AG04449 (cell line): ENCODE measurements at places on chromosomes 12 and 14.

- DNase-seq, result no peak
These were observed 71.4 kb downstream of the RBM19 start for GRCh38 chr12:113894697-113895096.

DNA sequence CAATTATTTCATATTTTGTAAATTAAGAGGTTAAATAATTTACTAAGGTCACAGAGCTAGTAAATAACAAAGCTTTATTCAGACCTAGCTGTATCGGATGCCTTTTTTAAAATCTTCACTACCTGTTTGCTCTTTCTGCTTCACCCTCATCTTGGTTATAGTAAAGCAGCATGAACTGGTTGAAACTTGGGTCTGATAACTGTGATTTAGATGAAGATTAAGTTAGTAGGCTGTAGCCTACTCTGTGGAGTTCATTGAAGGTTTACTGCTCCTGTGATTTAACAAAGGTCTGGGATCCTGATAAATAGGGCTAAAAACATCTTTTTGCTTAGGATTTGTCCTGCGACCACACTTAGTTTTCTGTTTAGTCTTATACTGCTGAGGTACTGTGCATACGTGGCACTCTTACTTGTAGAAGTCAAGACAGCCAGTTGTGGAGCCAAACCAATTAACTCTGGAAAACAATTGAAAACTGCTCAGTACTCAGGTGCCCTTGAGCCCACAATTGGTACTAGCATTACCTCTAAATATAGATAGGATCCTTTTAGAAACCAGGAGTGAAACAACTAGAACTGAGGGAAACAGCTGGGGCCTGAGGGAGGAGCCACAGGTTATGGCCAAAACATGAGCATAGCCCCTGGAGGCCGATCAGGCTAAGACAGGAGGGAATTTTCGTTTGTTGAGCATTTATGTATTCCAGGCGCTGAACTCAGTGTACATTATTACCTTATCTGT lies 2.3 kb downstream of the SPATS2 start:
- no peak for DNase-seq

GRCh38 chr12:8823565-8824300 lies 1.3 kb downstream of the A2ML1 start:
- no peak for DNase-seq

GRCh38 chr12:8709124-8709830 lies 11.5 kb downstream of the RIMKLB start:
- no peak for DNase-seq

DNA sequence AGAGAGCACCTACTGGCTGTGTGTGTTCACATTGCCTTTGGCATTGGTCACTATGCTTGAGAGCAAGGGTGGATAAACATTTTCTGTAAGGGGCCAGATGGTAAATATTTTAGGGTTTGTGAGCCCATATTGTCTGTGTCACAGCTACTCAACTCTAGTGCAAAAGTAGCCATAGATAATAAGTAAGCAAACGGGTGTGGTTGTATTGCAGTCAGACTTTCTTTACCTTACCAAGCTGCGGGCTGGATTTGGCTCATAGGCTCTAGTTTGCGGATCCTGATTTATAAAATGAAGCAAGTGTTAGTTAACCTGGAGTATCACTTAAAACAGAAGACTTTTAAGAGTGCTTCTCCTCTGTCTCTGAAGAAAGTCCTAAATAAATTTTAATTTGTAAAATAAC lies 169.0 kb downstream of the KICS2 start:
- no peak for DNase-seq

- DNase-seq, result no peak
These were observed 96.8 kb downstream of the LGR5 start for GRCh38 chr12:71536279-71536938.

DNA sequence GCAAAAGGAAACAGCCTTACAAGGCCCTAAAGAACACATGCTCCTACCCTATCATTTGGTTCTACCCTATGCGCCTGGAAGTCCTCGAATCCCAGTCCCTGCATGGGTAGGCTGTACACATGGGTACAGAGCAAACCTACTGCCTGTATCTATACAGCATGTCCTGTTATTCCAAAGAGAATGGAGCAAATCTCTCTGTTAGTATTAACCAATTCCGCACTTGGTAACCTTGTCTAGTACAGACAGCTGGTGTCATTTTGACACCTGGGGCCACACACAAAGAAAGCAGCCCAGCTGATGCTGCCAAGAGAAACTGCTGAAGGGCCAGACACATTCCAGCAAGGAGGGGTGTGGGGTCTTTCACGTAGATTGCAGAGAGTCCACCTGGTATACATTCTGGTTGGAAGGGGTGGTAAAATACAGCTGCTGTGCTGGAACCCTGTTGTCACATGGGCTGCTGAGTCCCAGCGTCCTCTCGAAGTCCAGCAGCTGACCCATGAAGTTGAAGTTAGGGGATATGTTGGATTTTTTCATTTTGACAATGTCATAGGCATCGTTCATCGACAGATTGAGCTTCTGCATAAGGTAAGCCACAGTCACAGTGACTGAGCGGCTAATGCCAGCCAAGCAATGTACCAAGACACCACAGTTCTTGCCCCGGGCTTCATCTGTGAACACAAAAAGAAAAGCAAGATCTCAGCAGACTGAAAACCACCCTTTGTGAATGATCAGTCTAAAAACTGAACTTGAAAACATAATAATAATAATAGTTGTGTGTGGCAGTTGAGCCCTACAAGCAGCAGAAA lies 3.2 kb downstream of the DUSP6 start:
- no peak for DNase-seq

DNA sequence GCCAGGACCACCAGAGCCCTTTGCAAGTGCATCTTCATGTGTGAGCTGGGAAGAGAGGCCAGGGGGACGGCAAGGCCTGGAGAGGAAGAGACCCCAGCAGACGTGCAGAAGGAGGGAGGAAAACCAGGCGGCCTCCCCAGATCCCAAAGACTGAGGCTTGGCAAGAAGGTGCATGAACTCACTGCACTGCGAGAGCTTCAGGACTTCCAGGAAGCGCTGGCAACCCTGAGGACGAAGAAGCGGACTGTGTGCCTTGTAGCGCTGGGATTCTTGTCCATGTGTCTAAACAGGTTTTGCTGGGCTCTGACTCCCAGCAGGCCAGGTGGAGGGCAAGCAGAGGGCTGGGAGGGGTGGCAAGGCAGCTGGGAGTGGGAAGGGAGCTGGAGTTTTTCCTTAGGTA lies 939 bp downstream of the TGFB3 start:
- DNase-seq, result no peak

- DNase-seq, result no peak
These were observed 295.9 kb downstream of the ZFP36L1 start for GRCh38 chr14:68497011-68497410.

DNA sequence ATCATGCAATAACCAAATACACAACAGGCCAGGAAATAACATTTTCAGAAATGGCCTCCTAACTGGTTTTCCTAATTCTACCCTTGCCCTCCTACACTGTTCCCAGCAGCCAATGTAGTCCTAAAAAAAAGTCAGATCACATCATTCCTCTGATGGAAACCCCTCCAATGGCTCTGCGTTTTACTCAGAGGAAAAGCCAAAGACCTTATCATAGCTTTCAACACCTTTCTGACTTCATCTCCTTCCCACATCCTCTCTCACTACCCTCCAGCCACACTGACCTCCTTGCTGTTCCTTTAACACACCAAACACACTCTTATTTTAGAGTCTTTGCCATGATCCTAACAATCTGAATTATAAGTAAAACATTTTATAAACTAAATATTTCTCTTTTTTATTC lies 1.1 kb downstream of the MED6 start:
- no peak for DNase-seq

DNA sequence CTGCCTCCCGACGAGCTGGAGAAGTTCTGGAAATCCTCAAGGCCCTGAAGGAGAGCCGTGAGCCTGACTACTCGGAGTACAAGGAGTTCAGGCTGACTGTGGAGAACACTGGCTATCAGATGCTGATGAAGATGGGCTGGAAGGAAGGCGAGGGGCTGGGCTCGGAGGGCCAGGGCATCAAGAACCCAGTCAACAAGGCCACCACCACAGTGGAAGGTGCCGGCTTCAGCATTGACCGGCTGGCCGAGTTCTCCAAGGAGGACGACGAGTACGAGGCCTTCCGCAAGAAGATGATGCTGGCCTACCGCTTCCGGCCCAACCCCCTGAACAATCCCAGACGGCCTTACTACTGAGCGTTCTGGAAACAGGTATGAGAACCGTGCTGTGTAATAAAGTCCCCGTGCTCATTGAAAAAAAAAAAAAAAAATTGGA lies 366.1 kb upstream of the ATXN7L3B start:
- DNase-seq, result no peak

DNA sequence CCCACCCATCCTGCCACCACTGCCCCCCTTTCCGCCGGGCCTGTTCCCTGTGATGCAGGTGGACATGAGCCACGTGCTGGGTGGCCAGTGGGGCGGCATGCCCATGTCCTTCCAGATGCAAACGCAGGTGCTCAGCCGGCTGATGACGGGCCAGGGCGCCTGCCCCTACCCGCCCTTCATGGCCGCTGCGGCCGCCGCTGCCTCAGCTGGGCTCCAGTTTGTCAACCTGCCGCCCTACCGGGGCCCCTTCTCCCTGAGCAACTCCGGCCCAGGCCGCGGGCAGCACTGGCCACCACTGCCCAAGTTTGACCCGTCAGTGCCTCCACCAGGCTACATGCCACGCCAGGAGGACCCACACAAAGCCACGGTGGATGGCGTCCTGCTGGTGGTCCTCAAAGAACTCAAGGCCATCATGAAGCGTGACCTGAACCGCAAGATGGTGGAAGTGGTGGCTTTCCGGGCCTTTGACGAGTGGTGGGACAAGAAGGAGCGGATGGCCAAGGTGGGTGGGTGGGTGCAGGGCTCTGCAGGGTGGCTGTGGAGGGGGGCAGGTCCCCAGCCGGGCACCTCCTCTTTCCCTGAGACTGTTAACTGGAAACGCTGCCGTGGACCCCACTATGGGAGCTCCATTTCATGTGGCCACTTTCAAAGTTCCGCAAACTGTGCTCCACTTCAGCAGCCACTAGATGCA lies 10.8 kb downstream of the SETD1B start:
- DNase-seq, result no peak

DNA sequence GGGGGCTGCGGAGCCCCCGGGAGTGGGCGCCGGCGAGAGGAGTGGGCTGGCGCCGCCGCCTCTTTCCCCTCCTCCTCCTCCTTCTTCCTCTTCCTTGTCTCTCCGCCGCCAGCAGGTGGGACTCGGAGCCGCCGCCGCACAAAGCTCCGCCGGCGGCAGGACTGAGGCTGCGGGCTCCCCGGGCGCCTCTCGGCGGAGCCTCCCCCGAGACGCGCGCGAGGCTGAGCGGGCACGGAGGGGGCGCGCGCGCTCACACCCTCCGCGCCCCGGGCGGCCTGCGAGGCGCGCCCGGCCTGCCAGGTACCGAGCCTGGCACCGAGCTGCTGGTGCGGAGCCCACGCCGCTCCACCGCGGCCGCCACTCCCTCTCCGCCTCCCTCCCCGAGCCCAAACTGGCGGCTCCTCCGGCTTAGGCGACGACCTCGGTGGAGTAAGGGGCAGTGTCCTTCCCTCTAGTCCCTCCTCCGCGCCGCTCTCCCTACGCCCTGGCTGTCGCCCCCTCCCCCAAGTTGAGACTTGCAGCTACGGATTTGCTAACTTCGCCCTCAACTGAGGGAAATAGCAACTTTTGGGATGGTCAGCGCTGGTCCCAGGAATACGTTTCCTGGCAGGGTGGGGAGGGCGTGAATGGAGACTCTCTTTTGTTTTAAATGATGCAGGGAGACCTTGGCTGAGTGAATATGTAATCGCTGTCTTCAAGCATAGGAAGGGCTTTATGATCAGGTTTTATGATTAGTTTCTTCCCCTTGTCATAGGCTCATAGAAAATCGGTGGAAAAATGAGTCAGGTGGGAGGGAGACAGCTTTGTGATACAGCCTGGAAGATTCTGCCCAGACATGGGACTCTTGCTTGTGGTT lies 199.5 kb upstream of the CAND1 start:
- no peak for DNase-seq

DNA sequence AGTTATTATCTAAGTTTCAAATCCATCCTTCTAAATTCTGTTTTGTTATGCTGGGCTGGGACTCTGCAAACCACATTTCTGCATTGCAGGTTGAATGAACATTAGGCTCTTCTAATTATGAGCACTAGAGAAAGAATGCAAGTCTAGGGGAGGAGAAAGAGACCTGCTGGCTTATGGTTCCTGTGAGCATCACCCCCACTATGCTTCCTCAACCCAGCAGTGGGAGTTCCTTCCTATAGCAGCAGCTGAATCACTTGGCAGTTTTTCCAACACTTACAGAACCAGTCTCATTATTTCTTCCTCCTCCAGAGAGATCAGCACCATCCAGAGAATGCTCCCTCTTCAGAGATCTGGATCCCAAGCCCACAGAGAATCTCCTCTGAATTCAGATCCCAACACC lies 297.7 kb upstream of the CLEC14A start:
- peak; percentile 88 for DNase-seq

DNA sequence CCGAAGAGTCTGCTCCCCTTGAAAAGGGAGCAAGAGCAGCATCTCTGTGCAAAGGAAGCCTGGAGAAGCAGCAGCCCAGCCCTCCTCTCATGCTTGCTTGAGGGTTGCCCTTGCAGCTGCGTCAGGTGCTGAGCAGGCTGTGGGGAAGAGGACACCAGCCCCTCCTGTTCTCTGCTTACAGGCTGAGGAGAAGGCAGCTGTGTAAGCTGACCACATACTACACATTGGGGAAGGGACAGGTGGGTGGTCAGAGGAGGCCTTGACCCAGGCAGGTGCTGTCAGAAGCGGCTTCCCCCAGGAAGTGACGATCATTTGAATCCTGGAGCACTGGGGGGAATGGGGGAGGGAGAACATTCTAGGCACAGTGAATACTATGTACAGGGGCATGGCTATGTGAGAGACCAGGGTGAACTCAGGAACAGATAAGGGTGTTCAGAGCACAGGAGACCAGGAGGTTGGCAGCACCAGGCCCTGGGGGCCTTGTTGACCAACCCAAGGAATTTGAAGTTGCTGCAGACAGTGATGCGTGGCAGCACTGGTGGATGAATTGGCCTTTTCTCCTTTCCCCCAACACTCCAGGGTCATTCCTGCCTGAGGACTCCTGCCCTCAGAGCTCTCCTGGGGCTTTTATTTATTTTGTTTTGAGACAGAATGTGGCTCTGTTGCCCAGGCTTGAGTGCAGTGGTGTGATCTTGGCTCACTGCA lies 2.7 kb upstream of the KLC1 start:
- no peak for DNase-seq

GRCh38 chr14:37384870-37385596 lies 187.3 kb downstream of the MIPOL1 start:
- DNase-seq, result no peak

DNA sequence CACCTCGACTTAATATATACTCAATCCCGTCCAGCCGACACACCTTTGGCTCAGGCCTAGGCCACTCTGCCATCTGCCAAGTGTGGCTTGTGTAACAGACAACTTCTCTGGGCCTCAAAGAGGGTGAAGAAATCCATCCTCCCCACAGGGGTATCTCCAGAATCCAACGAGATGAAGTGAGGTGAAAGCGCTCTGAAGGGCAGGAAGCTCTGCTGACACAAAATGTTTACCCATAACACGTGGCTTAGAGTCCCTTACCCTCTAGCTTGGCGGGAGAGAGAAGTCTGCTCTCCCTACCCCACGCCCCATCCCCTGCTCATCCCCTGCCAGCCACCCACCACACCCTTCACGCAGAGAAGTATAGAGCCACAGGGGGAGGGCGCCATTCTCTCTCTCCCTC lies 13.0 kb downstream of the ZBTB39 start:
- DNase-seq, result no peak
